ENCODE measurements at places on chromosomes 4 and X.

DNA sequence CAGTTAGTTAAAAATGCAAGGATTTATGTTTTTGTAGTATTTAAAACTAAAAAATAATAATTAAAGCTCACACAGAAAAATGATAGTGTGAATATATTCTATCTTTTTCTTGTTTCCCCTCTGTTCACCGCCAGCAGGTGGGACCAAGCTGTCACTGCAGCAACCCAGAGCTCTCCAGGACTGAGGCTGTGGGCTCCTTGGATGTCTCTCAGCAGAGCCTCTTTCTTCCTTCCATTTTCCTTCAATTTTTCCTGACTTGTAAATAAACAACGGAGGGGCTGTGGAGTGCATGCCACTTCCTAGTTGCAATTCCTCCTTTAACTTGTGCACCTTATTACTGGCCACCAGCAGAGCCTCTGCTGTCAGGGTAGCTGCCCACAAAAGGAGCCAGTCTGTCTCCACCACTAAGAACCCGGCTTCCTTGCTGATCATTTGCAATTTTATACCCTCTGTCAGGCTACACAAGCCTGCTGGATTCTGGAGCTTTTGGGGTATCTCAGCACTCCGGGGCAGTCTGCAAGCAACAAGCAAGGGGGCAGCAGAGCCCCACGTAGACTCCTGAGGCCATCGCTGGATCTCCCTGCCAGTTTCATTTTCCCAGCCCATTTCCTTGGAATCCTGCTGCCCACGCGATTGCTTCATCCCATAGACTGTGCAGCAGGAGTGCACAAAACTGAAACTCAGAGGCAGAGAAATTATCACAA, 1467.4 kb downstream of the C4orf33 start:
- no peak for DNase-seq

DNA sequence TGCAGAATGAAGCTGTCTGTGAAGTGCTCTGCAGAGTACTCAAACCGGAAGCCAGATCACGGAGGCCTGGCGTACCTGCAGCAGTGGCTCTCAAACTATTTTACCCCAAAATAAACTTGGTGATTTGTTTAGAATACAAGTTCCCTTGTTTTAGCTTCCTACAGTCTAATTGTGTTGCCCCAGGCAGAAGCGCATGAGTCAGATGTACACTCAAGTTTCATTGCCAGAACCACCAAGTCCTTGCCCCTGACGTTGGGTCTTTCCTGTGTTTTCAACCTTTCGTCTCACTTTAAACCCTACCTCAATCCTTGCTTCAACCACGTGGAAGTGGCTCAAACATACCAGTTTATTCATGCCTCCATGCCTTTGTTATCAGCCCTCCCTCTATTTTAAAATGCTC, 66.2 kb upstream of the SLC7A11 start:
- DNase-seq: no peak

DNA sequence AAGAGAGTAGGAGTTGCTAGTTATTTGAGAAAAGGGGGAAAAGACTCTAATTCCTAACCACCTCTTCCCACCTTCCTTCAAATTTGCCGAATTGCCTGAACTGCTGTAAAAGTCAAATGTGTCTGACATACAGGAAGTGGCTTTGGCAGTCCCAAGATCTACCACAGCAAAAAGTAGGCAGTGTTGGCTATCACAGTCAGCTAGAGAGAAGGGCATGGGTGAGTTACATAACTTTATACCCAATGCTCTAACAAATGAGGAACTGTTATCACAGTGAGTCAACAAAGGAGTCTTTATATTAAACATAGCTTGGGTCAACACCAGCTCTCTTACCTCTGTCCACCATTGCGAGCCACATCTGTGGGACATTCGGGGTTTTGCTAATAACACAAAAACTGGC, 2.4 kb upstream of the MBNL3 start:
- DNase-seq: no peak

DNA sequence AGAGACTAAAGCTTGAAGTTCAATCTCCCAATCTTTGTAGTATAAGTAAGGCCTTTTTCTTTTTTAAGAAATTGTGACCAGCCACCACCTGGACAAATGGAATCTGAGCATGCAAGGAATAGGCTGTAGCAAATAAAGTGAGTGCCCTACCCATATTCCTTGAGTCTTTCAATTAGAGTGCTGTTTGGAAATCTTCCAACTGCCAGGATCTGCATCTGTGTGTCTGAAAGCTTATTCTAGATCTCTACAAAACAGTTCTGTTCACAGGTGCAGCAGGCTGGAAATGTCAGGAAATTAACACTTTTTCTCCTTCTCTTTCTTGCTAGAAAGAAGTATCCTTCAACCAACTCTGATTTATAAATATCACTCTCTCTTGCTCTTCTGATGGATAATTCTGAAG, 76.7 kb upstream of the NDST3 start:
- DNase-seq: no peak

DNA sequence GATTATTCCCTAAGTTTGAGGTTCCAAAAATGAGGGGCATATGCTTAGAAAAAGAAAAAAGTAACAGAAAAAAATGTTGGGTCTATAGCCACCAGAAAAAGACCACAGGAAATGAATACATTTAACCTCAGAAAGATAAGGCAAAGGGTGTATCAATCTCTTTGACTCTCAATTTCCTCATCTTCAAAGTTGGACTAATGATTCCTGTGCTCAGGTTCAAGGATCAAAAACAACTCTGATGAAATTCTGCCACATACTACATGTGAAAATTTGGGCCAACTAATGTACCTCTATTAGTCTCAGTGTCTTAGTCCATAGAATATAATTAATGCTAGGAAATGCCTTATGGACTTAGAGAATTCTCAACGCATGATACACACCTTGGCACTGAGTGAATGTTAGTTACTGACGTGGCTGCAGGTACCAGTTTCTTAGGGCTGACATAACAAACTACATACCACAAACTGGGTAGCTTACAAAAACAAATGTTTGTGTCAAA, 257.7 kb downstream of the ANKRD50 start:
- DNase-seq: no peak

DNA sequence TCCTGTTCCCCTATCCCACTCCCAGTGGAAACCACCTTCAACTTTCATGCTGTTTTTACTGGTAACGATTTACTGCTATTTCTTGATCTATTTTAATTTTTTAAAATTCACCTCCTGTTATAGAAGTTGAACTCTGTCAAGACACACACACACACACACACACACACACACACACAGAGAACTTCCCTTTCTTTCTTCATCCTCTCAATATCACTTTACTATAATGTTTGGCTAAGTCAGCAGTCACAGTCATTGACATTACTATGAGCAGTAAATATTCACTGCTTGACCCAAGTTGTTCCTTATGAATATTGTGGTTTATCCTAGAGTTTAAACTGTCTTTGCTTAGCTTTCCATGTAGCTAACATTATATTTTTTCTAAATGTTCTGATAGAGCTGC, 24.0 kb upstream of the SGMS2 start:
- DNase-seq: no peak
